Stimulated activated CD8-positive, alpha-beta memory T cell treated with anti-CD3 and anti-CD28 coated beads, Interleukin-7, amount 100 ng/mL, for 4 hours (primary cell): ENCODE measurements at places on chromosomes 12 and 14.

- DNase-seq = no peak
Observed at GRCh38 chr14:53295985-53296582, 143.0 kb upstream of the DDHD1 start.

DNA sequence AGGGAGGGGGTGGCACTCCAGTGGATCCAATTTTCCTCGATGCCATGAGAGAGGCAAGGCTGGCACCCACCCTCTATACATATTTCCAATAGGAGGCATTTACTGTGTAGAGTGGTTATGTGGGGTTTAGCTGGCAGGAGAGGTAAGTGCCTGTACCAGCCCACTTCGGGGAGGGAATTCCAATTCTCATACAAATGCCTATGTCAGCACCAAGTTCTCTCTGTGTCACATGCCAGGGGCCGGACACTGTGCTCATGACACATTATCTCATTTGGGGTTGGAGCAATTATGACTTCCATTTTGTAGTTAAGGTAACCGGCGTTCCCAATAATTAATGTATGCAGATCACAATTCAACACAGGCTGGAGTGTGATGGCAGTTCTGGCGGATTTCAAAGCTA is 284.3 kb downstream of the KSR2 start:
- DNase-seq = no peak

DNA sequence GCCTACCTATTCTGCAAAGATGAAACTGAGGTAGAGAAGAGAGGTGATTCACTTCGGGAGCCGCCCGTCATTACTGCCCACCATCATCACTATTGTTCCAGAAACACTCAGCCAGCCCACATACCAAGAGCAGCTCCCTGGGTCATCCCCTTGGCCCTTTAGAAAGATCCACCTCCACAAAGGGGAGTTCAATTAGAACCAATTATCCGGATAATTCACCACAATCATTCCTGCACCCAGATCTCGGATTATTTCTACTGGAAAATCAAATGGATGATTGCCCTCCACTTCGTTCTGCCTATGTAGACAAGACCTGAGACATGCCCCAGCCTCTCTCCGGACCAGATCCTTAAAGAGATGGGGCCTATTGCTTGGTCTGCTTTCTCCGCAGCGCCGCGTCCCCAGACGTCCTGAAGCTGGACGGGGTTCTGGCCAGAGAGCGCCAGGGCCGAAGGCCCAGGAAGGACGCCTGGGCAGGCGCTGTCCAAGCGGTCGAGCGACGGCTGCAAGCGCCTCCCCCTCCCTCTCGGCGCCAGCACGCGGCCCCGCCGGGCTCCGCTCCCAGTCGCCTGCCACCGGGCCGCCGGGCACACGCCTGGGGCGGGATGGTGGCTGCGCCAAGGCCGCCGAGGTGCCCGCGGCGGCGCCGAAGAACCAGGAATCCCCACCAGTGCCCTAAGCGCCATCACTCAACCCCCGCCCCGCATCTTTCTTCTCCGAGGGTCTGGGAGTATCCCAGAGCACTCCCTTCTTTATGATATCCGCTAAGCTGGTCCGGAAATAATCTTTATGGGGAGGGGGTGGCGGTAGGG is 1.3 kb upstream of the ASCL1 start:
- no peak for DNase-seq

DNA sequence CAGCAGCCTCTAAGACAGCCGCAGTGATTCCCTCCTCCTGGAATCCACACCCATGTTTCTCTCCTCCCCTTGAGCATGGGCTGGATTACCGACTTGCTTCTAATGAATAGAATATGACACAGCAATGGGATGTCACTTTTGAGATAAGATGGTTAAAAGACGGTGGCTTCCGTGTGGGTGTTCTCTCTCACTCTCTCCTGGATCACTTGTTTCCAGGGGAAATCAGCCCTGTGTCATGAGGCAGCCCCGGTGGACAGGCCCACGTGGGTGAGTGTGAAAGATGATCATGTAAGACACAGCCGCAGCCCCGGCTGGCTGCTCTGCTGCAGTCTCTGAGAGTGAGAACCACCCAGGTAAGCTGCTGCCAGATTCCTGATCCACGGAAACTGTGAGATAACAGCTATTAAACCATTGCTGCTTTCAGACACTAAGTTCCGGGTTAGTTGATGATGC is 10.7 kb downstream of the MOAP1 start:
- no peak for DNase-seq

GRCh38 chr12:123346946-123347345 is 17.7 kb downstream of the SBNO1 start:
- no peak for DNase-seq

DNA sequence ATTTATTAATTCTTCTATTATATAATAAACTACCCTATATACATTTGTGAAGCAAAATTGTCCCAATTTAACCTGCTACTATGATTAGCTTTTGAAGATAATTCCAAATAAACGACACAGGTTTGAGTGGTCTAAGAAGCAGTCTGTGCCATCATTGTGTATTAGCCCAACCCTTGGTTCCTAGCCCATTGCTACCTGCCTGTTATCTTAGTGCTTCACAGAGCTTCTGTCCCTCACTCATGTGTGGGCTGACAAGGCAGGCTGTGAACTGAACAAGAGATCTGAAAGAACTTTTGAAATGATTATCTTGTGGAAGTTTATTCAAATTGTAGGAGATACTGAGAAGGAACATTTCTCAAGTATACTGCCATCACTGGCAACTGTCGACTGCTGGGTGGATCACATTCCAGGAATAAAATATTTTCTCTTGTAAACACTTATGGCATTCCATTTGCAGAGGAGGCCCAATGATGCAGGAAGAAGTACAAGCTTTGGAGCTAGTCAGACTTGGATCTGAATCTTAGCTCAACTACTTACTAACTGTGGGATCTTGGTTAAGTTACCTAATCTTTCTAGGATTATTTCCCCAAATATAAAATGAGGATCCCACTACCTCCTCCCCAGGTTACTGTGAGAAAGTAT is 7.8 kb upstream of the MTERF2 start:
- no peak for DNase-seq

DNA sequence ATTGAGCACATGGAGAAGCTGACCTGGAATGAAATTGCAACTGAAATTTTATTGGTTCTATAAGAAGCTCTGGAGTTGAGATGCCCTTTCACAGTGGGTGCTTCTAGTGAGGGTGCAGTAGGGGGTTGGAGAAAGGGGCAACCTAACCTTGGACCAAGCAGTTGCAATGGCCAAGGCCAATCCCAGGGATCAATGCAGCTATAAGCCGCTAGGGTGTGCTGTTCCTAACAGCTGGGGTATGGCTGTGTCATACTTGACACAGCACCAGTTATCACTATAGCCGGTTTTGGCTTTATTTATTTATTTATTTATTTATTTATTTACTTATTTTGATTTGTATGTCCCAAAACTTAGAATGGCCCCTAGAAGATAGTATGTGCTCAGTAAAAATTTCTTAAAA is 505.9 kb downstream of the FLRT2 start:
- no peak for DNase-seq

DNA sequence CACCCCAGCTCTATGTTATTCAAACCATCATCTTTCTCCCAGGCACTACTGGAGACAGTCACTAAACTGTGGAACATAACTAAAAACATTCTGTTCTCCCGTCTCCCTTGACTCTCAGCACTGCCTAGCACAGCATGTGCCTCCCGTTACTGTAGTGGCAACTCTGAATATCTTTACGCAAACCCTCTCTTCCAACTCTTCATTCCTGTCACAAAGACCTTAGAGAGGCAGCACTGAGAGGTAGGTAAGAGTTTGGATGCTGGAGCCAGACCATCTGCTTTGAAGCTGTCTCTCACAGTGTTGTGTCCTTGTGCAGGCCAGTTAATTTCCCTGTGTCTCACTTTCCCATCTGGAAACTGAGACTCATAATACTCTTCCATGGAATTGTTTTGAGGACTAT is 108.1 kb downstream of the DIP2B start:
- DNase-seq = no peak

GRCh38 chr14:96039633-96040311 is 610 bp downstream of the C14orf132 start:
- DNase-seq = no peak

DNA sequence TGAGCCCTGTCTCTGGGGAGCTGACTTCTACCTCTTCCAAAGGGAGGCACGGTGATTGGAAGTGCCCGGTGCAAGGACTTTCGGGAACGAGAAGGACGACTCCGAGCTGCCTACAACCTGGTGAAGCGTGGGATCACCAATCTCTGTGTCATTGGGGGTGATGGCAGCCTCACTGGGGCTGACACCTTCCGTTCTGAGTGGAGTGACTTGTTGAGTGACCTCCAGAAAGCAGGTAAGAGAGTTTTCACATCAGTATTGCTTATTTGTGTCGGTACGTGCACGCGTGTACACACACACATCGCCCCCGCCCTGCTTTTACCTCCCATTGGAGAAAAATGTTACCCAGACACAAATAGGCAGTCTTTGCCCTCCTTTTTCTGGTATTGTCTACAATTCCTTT is 13.7 kb downstream of the PFKM start:
- no peak for DNase-seq

- DNase-seq = no peak
Observed at GRCh38 chr14:24908592-24909236, 141.2 kb downstream of the STXBP6 start.

GRCh38 chr12:2891240-2892053 is 756 bp downstream of the TULP3 start:
- DNase-seq = no peak

DNA sequence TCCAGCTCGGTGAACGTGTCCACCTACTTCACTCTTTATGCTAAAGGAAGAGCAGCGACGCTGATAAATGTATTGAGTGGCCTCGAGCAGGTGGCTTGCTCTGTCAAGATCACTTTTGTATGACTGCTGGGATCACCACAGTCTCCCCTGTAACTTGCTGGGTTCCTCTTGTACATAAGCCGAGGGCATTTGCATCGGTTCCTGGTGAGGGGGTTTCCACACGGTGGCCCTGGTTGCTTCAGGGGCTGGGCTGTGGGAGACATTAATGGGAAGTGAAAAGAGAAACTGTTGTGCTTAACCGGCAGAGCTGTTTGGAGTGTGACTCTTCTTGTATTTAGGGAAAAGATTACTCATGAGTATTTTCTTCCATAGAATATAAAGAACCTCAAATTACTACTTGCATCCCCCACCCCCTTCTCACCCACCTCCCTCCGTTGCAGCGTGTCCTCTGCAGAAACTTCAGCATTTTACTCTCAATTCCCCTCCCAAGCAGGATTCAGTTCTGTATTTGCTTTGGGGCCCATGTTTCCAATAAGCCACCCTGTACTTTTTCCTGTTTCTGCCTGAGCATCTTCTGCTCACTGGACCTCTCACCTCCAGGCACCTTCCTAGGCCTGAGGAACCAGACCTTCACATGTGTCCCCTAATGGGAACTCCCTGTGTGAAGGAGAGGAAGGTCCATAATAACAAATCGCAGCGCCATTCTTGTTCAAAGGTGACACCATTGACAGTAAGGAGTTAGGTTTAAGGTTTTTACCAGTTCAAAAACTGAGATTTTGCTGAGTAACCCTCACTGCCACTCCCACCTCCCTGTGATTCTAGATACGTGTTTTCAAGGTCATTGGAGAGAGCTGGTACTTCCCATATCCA is 187.0 kb downstream of the ETV6 start:
- peak; percentile 24 for DNase-seq

DNA sequence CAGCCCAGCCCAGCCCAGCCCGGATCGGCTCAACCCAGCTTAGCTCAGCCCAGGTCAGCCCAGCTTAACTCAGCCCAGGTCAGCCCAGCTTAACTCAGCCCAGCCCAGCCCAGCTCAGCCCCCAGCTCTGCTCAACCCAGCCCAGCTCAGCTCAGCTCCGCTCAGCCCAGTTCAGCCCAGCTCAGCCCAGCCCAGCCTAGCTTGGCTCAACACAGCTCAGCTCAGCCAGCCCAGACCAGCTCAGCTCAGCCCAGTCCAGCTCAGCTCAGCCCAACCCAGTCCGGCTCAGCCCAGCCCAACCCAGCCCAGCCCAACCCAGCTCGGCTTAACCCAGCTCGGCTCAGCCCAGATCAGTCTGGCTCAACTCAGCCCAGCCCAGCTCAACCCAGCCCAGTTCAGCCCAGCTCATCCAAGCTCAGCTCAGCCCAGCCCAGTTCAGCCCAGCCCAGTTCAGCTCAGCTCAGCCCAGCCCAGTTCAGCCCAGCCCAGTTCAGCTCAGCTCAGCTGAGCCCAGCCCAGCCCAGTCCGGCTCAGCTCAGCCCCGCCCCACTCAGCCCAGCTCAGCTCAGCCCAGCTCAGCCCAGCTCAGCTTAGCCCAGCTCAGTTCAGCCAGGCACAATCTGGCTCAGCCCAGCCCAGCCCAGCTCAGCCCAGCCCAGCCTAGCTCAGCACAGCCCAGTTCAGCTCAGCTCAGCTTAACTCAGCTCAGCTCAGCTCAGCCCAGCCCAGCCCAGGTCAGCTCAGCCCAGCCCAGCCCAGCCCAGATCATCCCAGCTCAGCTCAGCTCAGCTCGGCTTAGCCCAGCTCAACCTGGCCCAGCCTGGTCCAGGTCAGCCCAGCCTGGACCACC is 331.7 kb downstream of the TMEM121 start:
- DNase-seq = no peak

- DNase-seq = no peak
Observed at GRCh38 chr12:32126720-32127119, 20.1 kb downstream of the BICD1 start.

- no peak for DNase-seq
Observed at GRCh38 chr12:59911516-59911915, 315.7 kb downstream of the SLC16A7 start.

- no peak for DNase-seq
Observed at GRCh38 chr12:785706-786105, 33.3 kb downstream of the WNK1 start.

DNA sequence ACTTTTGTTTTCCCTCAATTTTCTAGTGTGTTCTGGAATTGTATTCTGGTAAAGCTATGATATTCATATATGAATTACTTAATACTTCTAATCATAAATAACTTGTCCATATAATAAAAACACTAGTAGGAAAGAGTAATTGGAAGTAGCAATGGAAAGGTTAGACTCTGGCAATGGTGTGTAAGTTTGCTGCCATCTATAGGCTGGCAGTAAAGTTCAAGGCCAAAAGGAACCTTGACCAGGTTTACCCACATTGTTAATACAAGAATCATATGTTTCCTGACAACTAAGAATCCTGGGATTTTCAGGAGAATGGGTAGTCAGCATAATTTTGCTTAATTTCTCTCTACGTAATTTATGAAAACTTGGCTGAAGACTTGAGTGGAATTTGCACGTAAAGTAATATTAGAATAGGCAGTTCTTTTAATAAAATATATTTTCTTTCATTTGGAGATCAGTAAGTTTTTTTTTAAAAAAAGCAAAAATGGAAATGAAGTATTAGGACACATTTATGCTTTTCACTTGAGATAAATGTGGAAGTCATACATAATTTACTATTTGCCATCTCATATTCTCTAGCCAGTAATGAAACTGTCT is 926.7 kb downstream of the GALC start:
- DNase-seq = no peak
